Testis (tissue), 5 donors: ENCODE measurements at places on chromosomes 12 and 14. TPM values are rescaled to one million over a fixed set of nuclear protein-coding genes. Genes with fewer than 3 reads are reported as not detected.

Gene REM2
- total RNA-seq: 4.8 TPM

Gene SLC17A8
- total RNA-seq: 0.08 TPM

Gene DLK1
- 109 TPM for total RNA-seq

Gene VASH1
- total RNA-seq: 31.7 TPM

Gene SLC8A3
- 0.39 TPM for total RNA-seq

Gene RPL10L
- total RNA-seq: 45.8 TPM

Gene MORN3
- total RNA-seq: 46.1 TPM

Gene TAS2R46
- 3.2 TPM for total RNA-seq

Gene B4GALNT3
- 16.7 TPM for total RNA-seq

Gene SERPINA10
- total RNA-seq: not detected

Gene PCBP2
- 632 TPM for total RNA-seq

Gene EML1
- 22.7 TPM for total RNA-seq

Gene FZD10
- 0.79 TPM for total RNA-seq

Gene TAS2R42
- total RNA-seq: not detected

Gene APOF
- not detected for total RNA-seq

Gene EGLN3
- total RNA-seq: 2.9 TPM

Gene CDCA3
- 27.5 TPM for total RNA-seq

Gene RPS26
- 395 TPM for total RNA-seq

Gene LRP6
- 42.6 TPM for total RNA-seq

Gene CLEC9A
- 5.4 TPM for total RNA-seq

Gene MANSC1
- 24.7 TPM for total RNA-seq

Gene GRIP1
- total RNA-seq: 12.0 TPM

Gene CCDC196
- total RNA-seq: 15.7 TPM

Gene IL22
- not detected for total RNA-seq

Gene AICDA
- total RNA-seq: not detected

Gene GPRC5D
- 4.0 TPM for total RNA-seq

Gene TOGARAM1
- total RNA-seq: 33.0 TPM

Gene ASIC1
- total RNA-seq: 3.5 TPM

Gene KLRC4
- total RNA-seq: not detected

Gene SERPINA4
- total RNA-seq: not detected

Gene CMKLR1
- total RNA-seq: 4.8 TPM

Gene CFAP251
- total RNA-seq: 41.5 TPM

Gene CDK4
- 73.5 TPM for total RNA-seq

Gene PPP1R1A
- 6.9 TPM for total RNA-seq

Gene LYZ
- total RNA-seq: 3.4 TPM

Gene UNC79
- total RNA-seq: 4.3 TPM

Gene ACSM4
- 2.5 TPM for total RNA-seq

Gene MAP1LC3B2
- total RNA-seq: 1.0 TPM

Gene ZNF891
- 4.8 TPM for total RNA-seq

Gene NPAS3
- total RNA-seq: 3.7 TPM

Gene EFCAB11
- total RNA-seq: 30.5 TPM

Gene TSPAN11
- 2.7 TPM for total RNA-seq

Gene GYS2
- not detected for total RNA-seq

Gene TROAP
- 36.1 TPM for total RNA-seq

Gene LRRIQ1
- 29.0 TPM for total RNA-seq

Gene STAC3
- total RNA-seq: 12.0 TPM

Gene CEBPE
- total RNA-seq: 0.19 TPM

Gene BDKRB2
- 0.63 TPM for total RNA-seq

Gene WIF1
- 4.5 TPM for total RNA-seq

Gene TMPRSS12
- 6.8 TPM for total RNA-seq

Gene SLC2A14
- 51.5 TPM for total RNA-seq

Gene ENDOU
- 0.16 TPM for total RNA-seq

Gene KLRF2
- not detected for total RNA-seq

Gene RTL1
- 0.94 TPM for total RNA-seq

Gene RNASE7
- total RNA-seq: 0.43 TPM
